ENCODE measurements at places on chromosomes 2 and 18. TPM values are rescaled to one million over a fixed set of nuclear protein-coding genes. Genes with fewer than 3 reads are reported as not detected.
A peak's percentile ranks its signal among the peaks of the same experiment; 100 is the strongest.

CLEC4F gene
- 0.16 TPM for polyA plus RNA-seq

DNA sequence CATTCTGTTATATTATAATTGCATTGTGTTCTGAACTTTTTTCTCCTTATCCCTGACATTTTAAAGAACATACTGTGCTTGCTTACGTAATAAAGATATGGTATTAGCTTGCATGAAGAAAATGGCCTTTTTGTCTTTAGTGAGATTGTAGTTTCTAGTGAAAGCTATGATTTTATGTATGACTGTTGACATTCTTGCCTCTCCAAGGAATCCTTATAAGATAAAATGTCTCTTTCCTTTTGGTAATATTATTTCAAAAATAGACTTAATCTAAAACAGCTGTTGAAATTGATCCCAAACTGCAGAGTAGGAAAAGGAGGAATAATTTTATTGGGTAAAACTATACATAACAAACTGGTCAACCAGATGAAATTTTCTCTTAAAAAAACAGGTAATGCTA, 40.8 kb upstream of the CCDC102B start:
- DNase-seq: peak; percentile 59

DNA sequence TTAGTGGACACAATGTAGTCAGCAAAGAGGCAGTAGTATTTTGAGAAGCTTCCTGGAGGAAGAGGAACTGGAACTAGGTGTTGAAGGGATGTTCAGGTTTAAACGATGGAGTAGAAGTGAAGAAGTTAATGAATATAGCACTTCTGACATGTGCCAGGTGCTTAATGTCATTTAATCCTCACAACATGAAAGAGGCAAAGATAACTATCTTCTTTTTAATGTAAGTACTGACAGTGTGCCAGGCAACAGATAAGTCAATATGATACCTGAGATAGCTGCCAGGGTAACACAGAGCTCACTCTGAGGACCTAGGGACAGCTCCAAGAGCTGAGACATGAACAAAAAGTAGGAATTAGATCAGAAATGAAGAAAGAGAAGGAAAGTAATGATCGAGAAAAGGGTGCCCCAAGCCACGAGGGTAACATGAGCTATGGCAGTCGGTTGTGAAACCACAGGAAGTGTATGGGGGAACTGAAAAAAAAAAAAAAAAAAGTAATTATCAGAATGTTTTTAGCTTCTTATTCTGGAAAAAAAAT, 140.7 kb downstream of the RNF144A start:
- no peak for DNase-seq

DNA sequence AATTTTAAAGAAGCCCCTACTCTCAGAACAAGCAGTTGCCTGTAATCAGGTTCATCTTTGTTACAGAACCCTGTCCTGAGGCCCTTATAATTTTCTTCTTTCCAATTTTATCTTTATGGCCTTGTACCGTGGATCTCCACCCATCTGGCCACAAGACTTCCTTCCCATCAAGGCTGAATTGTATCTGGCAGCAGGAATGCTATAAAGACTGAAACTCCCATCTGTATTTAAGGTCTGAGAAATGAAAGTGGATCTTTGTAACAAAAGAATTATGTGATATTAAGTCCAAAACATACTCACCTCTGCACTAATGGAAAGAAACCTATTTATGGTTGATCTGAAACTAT, 91.8 kb downstream of the METTL8 start:
- no peak for DNase-seq

DNA sequence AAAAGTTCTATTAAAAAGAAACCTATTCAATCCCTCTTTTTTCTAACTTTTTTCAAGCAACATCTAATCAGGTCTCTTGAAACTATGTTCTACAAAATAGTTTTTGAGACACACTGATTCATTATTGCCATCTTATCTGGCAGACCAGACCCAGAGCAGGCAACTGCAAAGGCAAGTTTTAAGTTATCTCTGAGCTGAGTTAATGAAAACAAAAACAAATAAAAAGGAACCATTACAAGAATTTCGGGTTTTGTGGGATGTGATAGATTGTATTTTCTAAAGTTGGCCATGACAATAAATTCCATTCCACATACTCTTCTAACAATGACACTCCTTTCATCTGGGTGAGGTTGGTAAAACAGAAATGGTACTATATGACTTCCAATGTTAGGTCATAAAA, 15.2 kb upstream of the TWSG1 start:
- no peak for DNase-seq
